ENCODE measurements at places on chromosomes 7 and 10. TPM values are rescaled to one million over a fixed set of nuclear protein-coding genes. Genes with fewer than 3 reads are reported as not detected.

The SCIN gene
- 0.09 TPM for total RNA-seq

The CD36 gene
- 0.83 TPM for total RNA-seq

The TMEM213 gene
- total RNA-seq, result not detected

The MGAM2 gene
- total RNA-seq, result not detected

The ZKSCAN5 gene
- 13.3 TPM for total RNA-seq

The DAGLB gene
- 27.6 TPM for total RNA-seq

The CPA1 gene
- not detected for total RNA-seq

The SHTN1 gene
- 40.6 TPM for total RNA-seq

The NUTM2B gene
- total RNA-seq, result 1.0 TPM

The CLRN3 gene
- total RNA-seq, result not detected

The TCAF2 gene
- 0.09 TPM for total RNA-seq

The AKR1C8 gene
- 0.48 TPM for total RNA-seq

The ARMC3 gene
- not detected for total RNA-seq

The SEMA3A gene
- total RNA-seq, result 22.8 TPM

- no peak for DNase-seq
Measured at GRCh38 chr7:158449942-158450341, 137.7 kb downstream of the PTPRN2 start.

DNA sequence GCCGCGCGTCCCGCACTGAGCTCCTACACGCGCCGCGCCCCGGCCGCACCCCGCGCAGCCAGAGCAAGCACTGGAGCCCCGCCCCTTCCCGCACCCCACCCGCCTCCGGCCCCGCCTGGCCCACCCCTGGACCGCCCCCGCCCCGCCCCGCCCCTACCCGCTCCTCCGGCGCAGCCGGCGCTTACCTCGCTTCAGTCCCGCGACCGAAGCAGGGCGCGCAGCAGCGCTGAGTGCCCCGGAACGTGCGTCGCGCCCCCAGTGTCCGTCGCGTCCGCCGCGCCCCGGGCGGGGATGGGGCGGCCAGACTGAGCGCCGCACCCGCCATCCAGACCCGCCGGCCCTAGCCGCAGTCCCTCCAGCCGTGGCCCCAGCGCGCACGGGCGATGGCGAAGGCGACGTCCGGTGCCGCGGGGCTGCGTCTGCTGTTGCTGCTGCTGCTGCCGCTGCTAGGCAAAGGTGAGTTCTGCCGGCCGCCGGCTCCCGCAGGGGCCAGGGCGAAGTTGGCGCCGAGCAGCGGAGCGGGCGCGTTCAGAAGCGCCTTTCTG is at the start of gene RET:
TSS of gene RET (plus strand) at position 194 of the 545 bp plus-strand sequence. CDS start at position 384, 190 bp downstream.
- DNase-seq, result peak; percentile 69

GRCh38 chr10:124869941-124870340 is 68.3 kb downstream of the ABRAXAS2 start:
- DNase-seq, result no peak

GRCh38 chr7:157310676-157311185 is 26.1 kb upstream of the DNAJB6 start:
- DNase-seq, result no peak

- DNase-seq, result no peak
Measured at GRCh38 chr7:25840209-25840792, 311.7 kb upstream of the NFE2L3 start.

GRCh38 chr10:48282829-48283228 is 8.3 kb upstream of the FRMPD2 start:
- DNase-seq, result no peak

- DNase-seq, result no peak
Measured at GRCh38 chr7:155896531-155897263, 84.4 kb upstream of the SHH start.

- no peak for DNase-seq
Measured at GRCh38 chr10:74165530-74165901, 14.5 kb downstream of the ADK start.

GRCh38 chr7:159207393-159207792 is 62.7 kb upstream of the VIPR2 start:
- DNase-seq, result no peak

DNA sequence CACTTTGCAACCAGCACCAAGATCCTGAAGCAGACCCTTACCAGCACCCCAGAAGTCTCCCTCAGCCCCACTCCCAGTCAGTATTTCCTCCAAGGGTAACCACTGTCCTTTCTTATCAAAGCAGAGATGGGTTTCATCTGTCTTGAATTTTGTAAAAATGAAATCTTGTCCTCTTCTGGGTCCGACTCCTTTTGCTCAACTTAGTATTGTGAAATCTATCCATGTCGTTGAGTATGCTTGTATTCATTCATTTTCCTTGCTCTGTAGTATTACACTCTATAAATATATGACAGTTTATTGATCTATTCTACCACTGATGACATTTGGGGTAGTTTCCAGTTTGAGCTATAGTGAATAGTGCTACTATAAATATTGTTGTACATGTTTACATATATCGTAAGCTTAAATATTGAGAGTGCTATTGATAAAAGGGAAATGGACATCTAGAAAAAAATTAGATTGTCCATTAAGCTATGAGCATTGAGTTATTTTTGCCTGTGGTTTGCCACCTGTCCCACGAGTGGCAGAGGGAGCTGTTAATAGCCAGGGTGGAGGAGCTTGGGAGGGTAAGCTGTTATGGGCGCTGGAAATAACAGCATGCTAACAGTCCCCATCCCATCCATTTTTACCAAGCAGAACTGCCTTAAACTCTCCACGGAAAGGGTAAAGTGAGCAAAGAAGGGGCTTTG is 36.5 kb downstream of the AIFM2 start:
- no peak for DNase-seq

GRCh38 chr10:116247691-116248090 is 25.3 kb downstream of the GFRA1 start:
- DNase-seq, result no peak

DNA sequence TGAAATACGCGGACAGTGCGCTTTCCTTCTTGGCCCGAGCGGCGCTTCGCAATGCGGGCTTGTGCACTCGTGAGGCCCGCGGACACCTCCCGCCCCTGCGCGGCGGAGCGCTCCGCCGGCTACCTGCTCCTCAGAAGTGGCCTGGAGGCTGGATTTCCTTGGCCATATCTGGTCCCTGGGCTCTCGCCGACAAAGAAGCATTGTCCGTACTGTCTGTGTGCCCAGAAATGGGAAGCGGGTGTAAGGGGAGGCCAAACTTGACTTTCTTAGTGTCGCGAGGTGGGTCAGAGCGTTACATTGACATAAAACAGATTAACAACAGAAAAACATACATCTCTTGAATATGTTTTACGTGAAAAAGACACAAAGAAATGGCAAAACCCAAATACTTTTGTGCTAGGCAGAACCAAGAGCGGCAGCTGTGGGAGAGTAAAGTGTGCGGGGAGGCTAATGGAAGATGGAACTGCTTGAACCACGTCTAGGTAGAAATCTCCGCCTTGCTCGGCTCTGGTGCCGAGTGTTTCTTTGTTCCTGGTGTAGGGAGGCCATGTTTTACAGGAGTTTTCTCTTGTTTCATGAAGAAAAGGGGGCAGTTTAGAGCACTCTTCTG is 1.4 kb downstream of the LANCL2 start:
- peak; percentile 29 for DNase-seq

DNA sequence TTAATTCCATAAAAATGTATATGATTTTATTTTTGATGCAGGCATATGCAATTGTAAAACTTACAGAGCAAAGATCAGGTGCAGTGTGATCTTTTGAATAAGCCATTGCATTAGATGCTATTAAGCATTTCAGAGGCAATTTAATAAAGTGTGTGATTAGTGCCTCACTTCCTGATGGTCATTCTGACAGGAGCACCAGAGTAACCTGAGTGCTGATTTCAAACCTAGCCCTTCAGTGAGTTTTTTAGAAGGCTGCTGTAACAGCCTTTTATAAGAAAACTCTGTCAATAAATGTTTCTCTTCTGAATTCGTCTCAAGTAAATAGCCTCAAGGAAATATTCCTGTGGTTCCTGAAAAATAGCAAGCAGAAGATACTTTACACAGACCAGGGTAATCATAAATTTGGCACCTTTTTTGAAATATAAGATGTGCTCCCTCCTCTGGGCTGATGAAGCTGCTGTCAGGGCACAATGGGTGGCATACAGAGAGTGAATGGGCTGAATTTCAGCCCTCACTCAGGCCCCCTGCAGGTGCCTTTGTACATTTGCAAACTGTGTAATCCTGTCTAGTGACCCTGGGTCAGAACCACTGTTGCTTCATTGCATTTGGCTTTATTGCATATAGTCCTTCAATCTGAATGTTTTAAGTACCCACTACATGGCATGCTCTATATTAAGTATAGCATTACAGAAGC is 193.7 kb upstream of the CSTF2T start:
- DNase-seq, result peak; percentile 4

DNA sequence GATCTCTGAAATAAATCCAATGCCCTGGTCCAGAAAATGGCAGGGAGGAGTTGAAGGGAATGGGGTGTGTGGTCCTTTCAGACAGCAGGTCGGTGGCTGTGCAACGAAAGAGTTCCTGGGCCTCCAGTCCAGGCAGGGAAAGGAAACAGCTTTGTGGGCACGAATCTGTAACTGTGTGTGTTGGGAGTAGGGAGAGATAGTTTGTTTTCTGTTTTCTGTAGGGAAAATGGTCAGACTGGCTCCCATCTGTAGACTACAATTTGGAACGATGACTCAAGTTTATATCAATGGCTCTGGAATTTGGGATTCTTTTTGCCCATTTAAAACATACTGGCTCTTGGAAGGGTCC is 2.6 kb upstream of the HOXA9 start:
- DNase-seq, result no peak

GRCh38 chr10:112393827-112394226 is 19.9 kb downstream of the ACSL5 start:
- no peak for DNase-seq

- peak; percentile 2 for DNase-seq
Measured at GRCh38 chr7:83161899-83162401, 734 bp downstream of the PCLO start.

DNA sequence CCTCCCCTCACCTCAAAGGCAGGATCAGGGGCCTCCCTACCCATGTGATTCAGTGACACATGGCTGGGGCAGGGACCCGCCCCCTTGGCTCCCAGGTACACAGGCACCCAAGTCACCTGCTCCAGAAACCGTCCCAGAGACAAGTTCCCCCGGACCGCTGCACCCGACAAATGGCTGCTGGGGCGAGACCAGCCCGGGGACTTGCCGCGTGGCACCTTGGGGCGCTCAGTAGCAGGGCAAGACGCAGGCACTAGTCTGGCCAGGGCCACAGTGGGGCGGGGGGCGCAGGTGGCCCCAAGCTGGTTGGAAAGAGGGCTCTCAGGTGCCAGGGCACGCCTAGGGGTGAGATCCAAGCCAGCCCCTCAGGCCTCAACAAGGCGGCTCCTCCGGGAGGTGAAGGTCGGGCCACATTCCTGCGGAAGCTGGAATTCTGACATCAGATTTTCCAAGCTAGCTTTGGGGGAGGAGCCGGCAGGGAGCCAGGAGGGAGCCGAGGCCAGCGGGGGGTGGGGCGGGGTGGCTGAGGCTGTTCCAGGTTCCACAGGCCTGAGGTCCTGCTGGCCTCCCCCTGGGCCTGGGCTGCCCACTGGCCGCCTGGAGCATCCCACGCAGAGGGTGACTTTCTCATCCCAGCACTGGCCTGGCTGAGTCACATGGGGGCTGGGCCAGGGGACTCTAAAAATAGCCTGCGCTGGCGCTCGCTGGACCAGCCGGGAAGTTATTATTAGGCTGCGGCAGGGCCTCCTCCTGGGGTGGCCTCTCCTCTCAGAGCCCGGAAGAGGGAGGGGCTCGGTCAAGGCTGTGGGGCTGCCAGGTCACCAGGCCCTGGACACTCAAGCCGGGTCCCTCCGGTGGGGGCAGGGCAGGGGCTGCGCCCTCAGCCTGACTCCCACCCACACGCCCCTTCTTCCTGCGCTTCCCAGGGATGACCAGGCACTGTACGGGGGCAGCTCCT is 20.5 kb upstream of the INPP5A start:
- peak; percentile 29 for DNase-seq

DNA sequence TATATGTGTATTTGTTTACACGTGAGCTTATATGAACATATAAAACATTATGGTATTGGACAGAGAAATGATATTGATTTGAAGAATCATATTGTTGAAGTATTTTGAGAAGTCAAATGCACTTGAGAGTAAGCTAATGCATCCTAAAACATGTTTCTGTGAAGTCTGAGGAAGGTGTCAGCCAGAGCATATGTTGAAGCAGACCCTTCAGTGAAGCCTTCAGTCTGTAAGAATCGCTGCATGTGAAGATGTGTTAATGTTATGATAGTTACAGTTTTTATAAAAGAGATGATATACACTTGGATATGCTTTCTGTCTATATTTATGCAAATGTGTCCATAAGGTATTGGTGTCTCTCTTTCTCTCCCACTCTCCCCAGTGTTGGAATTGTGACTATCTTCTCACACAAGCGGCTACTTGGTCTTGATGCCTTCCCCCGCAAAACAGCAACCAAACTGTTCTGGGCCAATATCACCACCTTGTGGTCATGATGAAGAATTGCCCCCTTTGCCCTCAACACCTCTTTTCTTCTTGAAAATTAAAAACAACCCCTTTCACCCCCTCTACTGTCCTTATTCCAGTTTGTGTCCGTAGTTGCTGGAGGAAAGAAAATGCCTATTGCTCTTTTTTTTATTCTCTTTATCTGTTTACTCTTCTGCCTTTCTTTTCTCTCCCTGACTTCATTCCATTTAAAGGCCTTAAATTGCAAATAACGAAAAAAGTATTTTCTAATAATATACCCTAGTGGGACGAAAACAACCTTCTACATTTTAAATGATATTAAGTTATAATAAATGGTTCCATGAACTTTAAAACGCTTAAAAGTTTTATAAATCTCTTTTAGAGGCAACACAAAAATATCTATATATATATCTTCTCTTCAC is 64.9 kb downstream of the IKZF1 start:
- DNase-seq, result peak; percentile 79

DNA sequence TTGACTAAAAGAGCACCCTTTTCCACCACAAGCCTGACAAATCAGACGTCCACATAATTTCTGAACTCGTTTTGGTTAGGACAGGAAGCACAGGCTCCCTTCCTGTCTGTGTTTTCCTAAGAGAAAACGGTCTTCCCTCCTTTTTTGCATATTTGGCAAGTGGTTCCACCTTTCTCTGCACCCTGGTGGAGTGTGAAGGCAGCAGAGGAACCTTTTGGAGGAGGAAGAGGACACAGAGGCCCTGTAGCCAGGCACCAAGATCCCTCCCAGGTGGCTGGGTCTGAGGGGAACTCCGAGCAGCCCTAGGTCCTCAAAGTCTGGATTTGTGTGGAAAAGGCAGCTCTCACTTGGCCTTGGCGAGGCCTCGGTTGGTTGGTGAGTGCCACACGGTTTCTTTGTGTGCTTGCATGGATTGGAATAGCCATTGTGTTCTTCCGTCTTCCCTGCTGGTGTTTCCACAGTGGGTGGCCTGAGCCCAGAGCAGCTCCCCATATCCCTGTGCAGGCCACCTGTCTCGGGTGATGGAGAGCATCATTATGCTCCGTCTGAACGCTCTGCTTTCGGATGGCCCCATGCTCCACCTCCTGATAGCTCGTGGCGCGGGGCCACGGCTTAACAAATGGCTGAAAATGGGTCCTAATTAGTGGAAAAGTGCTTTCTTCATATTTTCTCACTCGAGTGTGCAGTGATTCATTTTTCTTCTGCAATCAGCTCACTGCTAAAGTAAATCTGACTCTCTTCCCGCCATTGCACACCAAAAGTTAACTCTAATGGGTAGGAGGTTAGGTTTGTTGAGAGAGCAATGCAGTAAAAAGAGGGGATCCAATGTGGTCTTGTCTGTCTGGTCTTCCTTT is 4.2 kb downstream of the IKZF1 start:
- DNase-seq, result no peak
